Activated naive CD4-positive, alpha-beta T cell (primary cell): ENCODE measurements at places on chromosomes 6 and 20.

DNA sequence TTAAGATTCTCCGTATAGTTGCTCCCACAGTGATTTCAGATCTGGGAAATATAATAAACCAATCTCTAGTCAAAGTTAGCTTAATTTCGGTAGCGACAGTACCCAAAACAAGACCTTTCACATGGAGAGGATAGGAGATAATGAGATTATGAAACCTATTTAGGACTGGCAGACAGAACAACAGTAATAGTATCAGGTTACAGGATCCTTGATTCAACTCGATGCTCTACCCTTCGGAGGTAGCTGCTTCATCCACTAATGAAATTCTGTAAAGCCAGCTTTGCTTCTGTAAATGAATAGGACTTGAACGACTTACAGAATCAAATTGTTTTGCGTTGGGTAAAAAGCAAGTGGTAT is 534 bp upstream of the AKIRIN2 start:
- no peak for DNase-seq

GRCh38 chr20:42361402-42361970 is 743.3 kb upstream of the CHD6 start:
- no peak for DNase-seq

DNA sequence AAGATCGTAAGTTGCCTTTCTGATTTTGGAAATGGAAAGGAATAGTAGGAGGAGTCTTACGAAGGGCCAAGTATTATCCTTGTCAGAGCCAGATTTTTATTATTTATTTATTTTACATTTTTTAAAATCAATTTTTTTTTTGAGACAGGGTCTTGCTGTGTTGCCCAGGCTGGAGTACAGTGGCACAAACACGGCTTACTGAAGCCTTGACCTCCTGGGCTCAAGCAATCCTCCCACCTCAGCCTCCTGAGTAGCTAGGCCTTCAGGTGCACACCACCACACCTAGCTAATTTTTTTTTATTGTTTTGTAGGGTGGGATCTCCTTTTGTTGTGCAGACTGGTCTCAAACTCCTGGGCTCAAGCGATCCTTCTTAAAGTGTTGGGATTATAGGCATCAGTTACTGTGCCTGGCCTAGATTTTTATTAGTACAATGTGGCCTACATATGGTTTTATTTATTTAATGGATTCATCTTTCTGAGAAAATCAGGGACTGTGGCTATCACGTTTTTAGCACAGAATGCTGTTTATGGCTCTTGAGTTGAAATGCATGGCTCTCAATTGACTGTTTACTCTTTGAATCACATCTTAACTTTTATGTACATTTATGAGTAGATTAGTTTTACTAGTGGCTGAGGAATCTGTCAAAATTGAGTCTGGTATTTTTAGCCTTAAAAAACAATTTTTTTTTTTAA is 16.7 kb downstream of the CDC5L start:
- no peak for DNase-seq

DNA sequence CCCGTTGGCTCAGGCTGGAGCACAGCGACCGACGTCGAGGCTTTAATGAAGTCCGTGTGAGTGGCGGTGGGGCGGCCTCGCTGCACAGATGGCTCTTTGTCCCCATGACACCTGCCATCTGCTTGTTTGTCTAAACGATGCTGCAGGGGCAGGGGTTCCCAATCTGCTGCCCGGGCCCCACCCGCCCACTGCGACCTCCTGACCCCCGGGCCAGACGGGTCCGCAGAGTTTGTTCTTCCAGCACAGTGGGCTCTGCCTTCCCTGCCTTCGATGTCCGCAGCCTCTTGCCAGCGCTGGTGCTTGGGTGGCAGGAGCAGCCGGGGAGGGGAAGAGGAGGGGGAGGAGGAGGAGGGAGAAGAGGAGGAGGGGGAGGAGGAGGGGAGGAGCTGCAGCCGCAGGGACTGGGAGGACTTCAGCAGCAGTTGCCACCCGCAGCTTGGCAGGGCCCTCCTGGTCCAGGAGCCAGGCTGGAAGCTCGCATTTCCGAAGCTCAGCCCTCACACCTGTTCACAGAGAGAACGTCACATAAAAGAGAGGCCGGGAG is 210.0 kb downstream of the DLL1 start:
- DNase-seq: no peak

GRCh38 chr20:9179867-9180266 is 111.0 kb downstream of the PLCB4 start:
- DNase-seq: no peak

DNA sequence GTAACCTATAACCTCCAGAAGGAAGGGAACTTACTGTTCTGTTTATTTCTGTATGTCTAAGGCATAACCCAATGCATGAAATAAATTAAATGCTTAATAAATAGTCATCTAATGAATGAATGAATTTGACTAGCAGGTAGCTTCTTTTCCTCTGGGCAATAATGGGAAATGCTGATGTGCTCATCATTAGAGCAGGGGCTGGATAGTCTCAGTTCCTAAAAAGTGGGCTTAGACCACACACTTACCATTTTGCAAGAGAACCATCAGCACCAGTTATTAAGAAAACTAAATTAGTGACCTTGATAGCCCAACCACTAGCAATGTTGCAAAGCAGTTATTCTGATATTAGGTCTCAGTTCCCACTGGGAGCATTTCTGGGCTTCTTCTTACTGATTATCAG is 449.7 kb downstream of the CDC5L start:
- no peak for DNase-seq

GRCh38 chr6:139982195-139982594 is 607.7 kb upstream of the CITED2 start:
- DNase-seq: no peak
